T-helper 2 cell (primary cell): ENCODE measurements at places on chromosomes 16 and 17.
A peak's percentile ranks its signal among the peaks of the same experiment; 100 is the strongest.

- DNase-seq = no peak
These were observed 19.2 kb downstream of the CLEC19A start for GRCh38 chr16:19304750-19305149.

DNA sequence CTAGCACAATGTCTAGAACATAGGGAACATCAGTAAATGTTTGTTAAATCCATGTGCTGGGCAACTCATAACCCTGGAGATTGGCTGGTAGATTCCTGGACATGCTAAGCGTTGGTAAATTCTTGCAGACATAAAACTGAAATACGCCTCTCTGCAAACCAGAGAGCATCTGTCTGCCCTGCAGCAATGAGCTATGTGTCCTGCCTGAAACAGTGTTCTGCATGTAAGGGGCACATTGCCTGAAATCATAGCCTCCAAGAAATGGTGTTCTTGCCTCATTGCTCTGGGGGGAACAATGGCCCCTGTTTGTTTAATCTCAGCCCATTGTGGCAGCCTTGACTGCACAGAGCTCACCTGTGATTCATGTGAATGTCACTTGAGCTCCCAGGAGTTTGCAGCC is 113.5 kb upstream of the CCL2 start:
- no peak for DNase-seq

DNA sequence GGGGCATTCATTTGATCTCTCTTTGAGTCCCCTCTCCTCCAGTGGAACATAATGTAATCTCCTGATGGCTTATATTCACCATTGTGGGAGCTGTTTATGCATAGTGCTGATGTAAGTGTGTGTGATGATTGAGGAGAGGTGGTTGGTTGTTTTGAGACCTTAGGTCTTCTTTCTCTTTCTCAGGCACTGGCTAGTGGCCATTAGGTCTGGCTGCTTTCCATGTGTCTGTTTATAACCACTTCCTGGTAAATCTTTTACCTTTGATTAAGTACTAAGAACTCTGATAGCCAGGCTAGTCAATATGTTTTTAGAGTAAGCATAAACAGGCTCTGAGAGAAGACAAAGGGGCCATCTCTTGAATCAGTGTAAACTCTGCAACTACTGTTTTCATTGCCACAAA is 27.9 kb downstream of the VAT1L start:
- DNase-seq = no peak

GRCh38 chr16:56426585-56426984 is 1.2 kb upstream of the AMFR start:
- no peak for DNase-seq

DNA sequence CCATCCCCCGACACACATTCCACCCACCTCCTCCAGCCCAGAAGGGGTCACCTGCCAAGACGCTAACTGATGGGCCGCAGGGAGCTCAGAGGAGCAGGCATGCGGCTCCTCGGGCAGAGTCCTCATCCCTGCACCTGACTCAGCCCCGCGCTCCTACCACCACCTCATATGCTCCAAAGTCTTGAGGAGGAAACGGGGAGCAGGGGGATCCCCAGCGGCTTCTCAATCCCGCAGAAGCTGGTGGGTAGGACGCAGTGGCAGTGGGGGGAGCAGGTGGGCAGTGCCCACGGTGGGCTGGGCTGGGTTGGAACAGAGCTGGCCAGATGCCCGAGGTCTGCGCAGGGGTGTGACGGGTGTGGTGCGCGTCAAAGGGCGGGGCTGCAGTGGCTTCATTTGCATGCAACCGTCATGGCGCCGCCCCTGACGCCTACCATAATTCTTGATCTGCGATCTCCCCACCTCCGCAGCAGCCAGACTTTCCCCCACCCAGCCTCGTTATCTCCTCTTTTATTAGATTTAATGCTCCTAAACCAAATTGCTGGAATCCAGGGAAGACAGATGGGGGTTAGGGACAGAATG is 39.0 kb upstream of the EMP2 start:
- DNase-seq = peak; percentile 18

GRCh38 chr17:4463818-4464476 is 30.2 kb downstream of the SPNS3 start:
- no peak for DNase-seq

DNA sequence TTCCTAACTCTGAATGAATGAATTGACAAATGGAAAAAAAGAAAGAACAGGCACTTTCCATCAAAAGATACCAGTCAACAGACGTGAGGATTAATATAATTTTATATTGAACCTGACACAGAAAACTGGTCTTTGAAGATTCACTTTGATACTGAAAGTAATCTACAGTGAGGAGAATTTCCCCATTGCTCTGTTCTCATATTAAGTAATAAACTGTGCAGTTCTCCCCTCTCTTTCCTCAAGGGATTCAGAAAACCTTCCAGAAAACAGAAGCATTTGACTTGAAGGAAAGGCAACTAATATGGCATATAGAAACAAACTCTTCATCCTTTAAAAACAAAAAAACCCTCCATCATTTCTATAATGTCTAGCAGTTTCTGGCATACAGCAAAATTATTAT is 2.2 kb downstream of the TEX2 start:
- DNase-seq = no peak

GRCh38 chr16:50719401-50720337 is 22.2 kb upstream of the CYLD start:
- no peak for DNase-seq

- DNase-seq = no peak
These were observed 48.9 kb upstream of the LHX1 start for GRCh38 chr17:36888236-36888951.

DNA sequence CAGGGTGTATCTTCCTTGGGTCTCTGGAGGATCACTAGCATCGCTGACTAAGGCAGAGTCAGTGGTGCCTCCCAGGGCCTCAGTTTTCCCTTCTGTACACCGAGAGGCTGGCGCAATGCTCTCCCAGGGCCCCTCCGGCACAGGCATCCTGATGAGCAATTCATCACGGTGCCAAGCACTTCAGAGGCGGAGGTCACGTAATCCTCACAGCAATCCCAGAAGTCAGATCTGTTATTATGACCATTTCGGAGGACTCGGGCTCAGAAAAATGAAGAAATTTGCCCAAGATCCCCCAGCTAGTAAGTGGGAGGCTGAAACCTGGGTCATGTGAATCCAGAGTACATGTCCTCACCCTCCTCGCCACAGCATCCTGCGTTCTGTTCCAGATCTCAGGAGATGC is 46.5 kb downstream of the AIPL1 start:
- no peak for DNase-seq

DNA sequence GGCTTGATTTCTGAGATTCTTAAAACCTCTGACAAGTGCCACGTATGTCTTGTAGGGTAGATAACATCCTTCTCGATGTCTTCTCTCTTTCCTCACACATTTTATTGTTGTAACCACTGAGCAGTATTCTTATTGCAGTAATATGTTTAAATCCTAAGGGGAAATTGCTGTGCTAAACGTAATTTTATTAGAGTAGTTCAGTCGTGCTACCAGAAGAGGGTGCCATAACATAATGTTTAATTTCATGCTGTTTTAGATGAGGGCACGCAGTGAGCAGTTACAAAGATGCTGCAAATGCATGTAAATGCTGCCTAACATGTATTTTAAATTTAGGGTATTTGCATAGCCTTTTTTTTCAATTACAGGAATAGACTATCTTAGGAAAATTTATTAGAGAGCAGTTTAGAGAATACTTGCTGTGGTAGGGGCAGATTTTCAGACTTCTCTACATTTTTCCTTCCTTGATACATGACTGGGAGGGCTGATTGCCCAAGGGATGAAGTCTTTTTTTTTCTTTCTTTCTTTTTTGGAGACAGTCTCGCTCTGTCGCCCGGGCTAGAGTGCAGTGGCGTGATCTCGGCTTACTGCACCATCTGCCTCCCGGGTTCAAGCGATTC is 51.7 kb downstream of the GAN start:
- DNase-seq = no peak

- no peak for DNase-seq
These were observed 55.0 kb downstream of the AMFR start for GRCh38 chr16:56370185-56370874.

DNA sequence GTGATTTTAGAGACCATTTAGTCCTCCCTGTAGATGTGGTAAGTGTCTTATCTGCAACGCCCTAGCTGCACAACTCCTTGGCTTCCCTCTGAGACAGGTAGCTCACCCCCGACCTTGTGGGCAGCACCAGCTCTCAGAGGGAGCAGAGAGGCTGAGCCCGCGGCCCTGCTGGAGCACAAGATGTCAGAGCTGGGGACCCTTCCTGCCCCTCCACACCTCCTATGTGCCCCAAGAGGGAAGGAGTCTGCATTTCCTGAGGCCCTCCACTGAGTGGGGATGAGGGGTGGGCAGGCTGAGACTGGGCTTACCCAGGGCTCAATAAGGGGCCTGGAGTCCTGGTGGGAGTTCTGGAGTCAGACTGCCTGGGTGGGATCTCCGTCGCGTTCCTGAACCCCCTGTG is 12.2 kb upstream of the ADGRG1 start:
- DNase-seq = no peak

DNA sequence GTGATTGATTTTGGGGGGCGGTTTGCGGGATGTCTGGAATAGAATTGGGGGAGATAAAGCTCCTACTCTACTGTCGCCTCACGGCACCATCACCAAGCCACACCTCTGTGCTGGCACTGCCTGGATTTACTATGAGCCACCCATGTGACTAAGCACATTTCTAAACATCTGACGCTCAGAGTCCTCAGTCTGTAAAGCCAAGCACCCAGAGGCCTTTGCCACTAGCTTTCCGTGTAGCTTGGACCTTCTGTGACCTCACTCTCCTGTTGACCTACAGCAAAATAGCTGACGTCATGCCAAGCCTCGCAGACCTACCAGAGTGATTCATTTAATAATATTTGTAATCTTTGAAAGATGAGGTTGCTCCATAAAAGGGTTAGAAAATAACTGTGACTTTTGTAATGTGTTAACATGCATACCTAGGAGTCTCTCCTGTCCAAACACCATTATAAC is 38.5 kb upstream of the MYOCD start:
- DNase-seq = no peak

DNA sequence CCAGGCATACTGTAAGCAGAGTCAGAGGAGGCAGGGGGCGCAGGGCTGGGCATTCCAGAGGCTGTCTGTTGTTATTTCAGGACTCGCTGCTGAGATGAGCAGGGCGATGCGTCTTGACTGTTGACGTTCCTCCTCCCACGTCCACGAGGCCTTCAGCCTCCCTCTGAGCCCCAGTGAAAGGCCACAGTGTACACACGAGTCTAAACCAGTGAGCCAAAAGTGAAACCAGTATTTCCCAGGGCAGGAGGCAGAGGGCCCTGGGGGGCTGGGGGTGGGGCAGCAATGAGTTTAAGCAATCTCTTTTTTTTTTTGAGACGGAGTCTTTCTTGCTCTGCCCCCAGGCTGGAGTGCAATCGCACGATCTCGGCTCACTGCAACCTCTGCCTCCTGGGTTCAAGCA is 21.5 kb downstream of the SMTNL2 start:
- no peak for DNase-seq

DNA sequence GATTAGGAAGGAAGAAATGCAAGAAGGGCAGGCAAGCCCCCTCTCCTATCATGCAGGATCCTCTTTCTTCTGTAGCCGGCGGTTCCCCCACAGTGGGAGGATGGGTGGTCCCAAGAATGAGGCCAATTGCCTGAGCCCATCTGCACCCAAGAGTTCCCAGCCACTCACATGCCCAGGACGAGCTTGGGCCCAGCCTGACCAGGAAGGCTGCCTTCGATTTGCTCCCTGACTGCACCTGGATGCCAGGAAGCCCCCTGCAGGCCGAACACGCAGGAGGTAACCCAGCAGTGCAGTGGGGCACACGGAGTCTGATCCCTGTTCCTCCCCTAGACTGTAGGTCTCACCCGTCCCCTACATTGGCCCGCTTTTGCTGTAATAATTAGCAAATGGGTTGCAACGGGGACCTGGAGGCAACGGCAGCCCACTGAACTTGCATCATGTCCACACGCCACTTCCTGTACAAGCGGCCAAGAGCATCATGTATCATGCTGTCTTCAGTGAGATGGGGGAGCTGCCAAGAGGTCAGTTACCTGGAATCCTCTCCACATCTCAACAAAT is 67.5 kb downstream of the AMFR start:
- no peak for DNase-seq

GRCh38 chr17:50828508-50829170 is 6.7 kb upstream of the WFIKKN2 start:
- no peak for DNase-seq

- no peak for DNase-seq
These were observed 121.5 kb downstream of the ZFHX3 start for GRCh38 chr16:72926177-72927070.

- no peak for DNase-seq
These were observed 63.5 kb downstream of the PARN start for GRCh38 chr16:14566599-14566998.

DNA sequence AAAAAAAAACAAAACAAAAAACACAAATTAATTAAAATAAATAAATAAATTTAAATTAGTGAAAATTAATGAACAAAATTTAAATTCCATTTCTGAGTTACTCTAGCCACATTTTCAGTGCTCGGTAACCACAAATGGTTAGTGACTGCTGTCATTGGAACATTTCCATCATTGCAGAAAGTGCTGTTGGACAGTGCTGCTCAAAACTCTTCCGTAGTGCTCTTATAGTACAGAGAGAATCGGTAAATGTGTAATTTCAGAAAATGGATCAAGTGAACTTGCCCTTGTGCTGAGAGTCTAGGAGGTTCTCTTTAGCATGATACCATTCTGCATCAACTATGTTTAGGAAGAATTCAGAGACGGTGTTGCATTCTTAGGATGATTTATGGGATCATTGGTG is 23.7 kb downstream of the ZNRF1 start:
- DNase-seq = no peak

DNA sequence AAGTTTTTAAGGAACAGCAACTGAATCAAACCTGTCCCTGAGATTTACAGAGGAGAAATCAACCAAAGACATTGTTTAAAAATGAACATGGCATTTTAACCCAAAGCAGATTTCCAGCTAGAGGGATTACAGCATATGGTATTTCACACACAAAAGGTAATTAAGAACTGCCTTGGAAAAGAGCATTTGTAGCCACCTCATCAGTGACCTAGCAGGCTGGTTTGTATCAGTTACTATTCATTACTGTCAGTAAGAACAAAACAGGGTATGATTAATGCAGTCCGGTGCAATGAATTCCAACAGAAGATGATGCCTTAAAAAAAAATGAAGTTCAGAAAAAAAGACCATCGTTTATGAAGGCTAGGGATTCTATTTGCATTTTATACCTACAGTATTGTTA is 219.9 kb downstream of the CHD9NB start:
- no peak for DNase-seq

- DNase-seq = no peak
These were observed 122.4 kb upstream of the TMEM97 start for GRCh38 chr17:28196636-28197035.

GRCh38 chr17:66523378-66524200 is 221.2 kb downstream of the PRKCA start:
- no peak for DNase-seq

DNA sequence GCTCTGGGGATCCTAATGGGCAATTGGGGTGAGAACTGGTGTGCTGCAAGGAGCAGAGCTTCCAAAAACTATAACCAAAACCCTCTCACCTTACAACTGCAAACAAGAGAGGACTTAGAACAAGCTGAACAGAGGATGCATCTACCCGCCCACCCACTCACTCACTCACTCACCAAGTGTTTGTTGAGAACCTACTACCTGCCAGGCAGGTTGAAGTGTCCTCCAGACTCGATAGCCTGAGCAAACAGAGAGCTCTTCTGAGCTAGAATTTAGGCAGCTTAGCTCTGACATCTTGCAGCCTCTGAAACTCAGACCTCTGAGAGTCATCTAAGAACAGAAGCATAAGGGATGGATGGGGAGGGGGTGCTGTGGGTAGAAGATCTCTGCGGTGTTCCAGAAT is 41.2 kb downstream of the CACNG3 start:
- no peak for DNase-seq

- DNase-seq = no peak
These were observed 8.1 kb downstream of the ZP2 start for GRCh38 chr16:21203155-21203797.

GRCh38 chr17:30336369-30337171 is 2.7 kb upstream of the TMIGD1 start:
- peak; percentile 58 for DNase-seq
